ENCODE measurements at places on chromosomes 3 and 15. TPM values are rescaled to one million over a fixed set of nuclear protein-coding genes. Genes with fewer than 3 reads are reported as not detected.

Gene DCUN1D1
- total RNA-seq, result 43.6 TPM

Gene GPR160
- 14.4 TPM for total RNA-seq

- H3K4me3 ChIP-seq, result no peak overlapping the region
- no peak overlapping the region for H3K27ac ChIP-seq
- DNase-seq, result no peak
- no peaks in the 10 kb centered on the region for H3K27me3 ChIP-seq
- H3K4me1 ChIP-seq, result no peaks in the 10 kb centered on the region
- H3K36me3 ChIP-seq, result peaks cover 11% of the 10 kb centered on the region
Observed at GRCh38 chr3:47884603-47885002, 81.7 kb downstream of the DHX30 start.

DNA sequence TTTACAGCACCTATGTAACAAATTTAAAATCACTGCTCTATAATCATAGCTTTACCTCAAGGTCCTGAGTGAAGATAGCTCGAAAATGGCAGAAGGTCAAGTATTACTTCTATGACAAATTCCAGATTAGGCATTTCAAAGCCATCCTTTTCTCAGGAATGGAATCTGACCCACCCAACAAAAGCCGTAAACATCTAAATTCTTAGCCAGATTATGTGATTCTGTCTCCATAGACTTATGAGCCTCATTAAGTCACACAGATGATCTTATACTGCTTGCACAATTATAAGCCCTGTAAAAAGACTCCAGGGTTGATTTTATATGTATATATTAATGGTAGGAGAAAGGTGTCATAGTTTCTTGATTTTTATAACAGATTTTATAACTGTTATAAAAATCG is 56.9 kb downstream of the CEP152 start:
- H3K27me3 ChIP-seq, result no peaks in the 10 kb centered on the region
- no peak for DNase-seq
- H3K4me1 ChIP-seq, result no peaks in the 10 kb centered on the region
- peaks cover 14% of the 10 kb centered on the region for H3K36me3 ChIP-seq
- H3K4me3 ChIP-seq, result no peak overlapping the region

- no peak for DNase-seq
- H3K27ac ChIP-seq, result no peak overlapping the region
- H3K27me3 ChIP-seq, result no peaks in the 10 kb centered on the region
- no peaks in the 10 kb centered on the region for H3K4me1 ChIP-seq
- peaks cover 3% of the 10 kb centered on the region for H3K36me3 ChIP-seq
- no peak overlapping the region for H3K4me3 ChIP-seq
Observed at GRCh38 chr15:54638666-54639065, 558.1 kb downstream of the RSL24D1 start.
